ENCODE measurements at places on chromosomes 1 and 21.

DNA sequence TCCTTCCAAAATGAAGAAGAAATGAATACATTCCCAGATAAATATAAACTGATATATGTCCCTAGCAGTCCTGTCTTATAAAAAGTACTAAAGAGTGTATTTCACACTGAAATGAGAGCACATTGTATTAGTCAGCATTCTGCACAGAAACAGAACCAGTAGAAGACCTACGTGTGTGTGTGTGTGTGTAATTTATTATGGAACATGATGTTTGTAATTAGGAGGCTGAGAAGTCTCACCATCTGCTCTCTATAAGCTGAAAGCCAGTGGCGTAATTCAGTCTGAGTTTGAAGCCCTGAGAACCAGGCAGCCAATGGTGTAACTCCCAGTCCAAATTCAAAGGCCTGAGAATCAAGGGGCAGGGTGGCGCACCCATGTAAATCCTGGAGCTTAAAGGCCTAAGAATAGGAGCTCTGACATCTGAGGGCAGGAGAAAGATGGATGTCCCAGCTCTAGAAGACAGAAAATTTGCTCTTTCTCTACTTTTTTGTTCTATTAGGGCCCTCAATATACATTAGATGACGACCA, 146.5 kb upstream of the LYPLAL1 start:
- no peak for DNase-seq

- DNase-seq = no peak
Measured at GRCh38 chr1:30305519-30305918, 417.9 kb downstream of the MATN1 start.

GRCh38 chr21:15007716-15008296, 57.0 kb downstream of the NRIP1 start:
- no peak for DNase-seq

DNA sequence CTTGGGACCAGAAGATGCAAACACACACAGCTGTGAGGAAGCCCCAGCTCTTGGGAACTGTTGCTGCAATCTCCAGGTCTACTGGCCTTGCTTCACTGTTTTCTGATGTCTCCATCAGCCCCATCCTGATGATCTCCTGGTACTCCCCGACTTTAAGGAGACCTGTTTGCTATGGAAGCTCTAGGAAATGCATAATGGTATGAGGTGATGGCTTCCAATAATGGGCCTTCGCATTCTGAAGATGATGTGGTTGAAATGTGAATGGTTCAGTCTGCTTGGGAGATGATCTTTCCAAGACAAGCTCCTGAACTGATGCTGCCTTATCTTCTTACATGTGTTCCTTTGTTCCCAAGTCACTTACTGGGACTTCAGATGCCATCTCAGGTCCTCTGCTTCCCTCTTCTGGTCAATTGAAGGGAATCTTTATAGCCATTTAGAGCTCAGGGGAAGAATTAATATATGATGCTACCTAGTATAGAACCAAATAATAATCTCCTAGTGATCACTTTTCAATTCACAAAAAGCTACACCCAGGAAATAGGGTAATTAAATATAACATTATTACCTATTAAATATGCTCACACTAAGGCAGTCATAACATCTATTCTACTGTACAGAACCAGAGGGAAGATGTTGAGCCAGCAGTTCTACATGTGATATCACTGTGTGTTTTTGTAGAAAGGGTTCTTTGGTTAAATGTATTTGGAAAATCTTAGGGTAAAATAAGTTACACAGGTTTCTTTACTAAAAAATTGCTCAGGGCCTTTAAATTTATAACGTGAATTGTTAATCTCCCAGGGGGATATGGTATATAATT, 73.9 kb upstream of the VTCN1 start:
- no peak for DNase-seq

GRCh38 chr1:169012416-169012815, 94.1 kb upstream of the ATP1B1 start:
- DNase-seq = no peak

- no peak for DNase-seq
Measured at GRCh38 chr1:46569884-46570725, 18.7 kb upstream of the KNCN start.

DNA sequence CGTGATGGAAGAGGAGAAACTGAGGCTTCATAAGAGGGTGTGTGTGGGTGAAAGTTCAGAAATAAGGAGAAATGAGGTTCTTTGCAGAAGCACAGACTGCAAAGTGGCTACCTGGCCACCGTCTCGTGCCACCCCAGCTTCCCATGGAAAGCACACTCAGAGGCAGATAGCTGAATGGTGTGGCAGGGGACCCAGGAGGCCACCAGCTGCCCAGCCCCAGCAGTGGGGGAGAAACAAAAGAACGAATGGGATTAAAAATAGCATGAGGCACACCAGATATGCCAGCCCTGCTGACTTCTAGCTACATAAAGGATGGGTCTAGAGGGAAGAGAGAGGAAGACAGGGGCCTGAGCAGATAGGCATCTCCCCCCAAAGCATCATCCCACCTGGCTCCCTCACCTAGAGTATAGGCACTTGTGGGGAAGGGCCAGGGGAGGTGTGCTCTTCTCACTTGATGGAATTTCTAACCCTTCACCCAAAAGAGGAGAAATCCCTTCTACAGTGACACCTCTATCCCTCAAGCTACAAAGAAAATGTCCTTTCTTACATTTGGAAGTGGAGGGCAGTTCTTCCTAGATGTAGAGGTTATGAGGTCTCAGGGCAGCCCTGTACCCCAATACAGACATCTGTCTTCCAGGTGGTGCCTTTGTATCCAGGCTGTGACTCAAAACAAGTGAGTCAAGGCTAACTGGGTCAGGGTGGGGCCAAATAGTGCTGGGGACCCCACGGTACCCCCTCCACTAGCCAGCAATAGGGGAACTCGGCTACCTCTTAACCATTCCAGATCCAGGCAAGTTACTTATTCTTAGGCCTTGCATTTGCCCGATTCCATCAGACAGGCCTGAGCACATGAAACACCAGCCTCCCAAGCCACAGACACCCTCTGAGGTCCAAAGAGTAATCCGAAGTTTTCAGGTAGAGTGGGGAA, 3.5 kb downstream of the HDGF start:
- no peak for DNase-seq

- no peak for DNase-seq
Measured at GRCh38 chr1:65297706-65298105, 11.6 kb upstream of the DNAJC6 start.

DNA sequence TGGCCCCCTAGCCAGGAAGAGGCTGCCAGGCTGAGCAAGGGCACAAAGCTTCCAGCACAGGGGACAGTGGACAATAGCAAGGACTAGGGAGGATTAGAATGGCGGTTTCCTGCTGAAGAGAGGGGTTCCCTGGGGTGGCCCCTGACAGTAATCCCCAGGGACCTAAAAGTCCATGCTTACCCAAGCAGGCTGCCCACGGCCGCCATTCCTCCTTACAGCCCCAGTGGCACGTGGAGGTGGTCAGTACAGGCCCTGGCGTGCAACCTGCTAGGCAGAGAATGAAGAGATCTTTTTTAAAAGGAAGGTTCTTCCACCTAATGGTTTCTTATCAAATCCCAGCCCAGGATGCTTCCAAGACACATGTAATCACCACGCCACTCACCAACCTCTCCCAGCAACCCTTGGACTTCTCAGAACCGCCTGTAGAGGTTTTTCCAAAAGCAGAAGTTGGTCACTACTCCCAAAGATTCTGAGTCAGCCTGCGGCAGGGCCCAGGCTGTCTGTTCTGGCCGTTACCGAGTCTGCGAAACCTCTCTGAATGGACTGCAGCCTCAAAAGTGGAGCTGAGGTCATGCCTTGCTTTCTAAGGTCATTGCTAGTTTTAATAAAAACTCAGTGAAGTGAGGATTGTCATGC, 926 bp downstream of the MRPL55 start:
- DNase-seq = no peak

DNA sequence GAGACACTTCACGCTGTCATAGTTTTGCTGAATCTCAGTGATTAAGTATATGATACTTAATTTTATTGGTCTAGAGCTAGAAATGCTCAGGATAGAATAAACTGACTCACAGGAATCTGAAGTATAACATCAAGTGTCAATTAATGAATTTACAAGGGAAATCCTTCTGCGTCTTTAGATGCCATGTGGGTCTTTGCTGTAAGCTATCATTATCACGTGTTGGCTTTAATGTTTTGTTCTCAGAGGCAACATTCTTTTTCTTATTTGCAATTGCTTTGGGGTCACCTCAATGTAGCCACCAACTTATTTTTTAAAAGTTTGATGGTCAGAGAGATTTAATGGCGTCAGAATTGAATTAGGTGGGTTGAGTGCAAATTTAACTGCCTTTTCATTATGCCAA, 680.1 kb upstream of the PTBP2 start:
- no peak for DNase-seq

DNA sequence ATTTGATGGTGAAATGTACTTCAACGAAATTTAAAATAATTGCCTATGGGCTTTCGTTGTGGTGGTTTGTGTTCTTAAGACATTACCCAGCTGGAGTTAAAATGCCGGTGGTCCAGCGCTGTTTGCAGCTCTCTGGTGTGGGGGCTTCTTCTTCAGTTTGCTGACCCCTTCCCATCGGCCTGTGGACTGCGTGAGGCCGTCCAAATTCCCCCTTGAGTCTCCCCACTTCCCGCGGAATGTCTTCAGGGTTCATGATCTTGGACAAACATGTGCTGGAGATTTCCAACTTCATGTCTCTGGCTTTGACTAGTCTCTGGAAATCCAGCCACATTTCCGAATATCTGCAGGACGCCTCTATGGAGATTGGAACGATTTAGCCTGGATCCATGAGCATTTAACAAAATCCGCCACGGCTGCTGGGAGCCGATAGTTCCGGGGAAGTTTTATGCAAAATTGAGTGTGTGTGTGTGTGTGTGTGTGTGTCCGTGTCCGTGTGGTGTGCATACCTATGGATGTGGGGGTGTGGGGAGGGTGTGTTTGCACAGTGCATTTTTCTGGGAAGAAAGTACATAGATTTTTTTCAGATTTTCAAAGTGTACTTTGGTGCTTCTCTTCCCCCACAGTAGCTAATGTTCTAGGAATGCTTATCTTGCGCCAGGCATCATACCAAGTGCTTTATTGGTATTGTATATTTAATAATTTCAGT, 117.2 kb downstream of the PCP4 start:
- DNase-seq = no peak

DNA sequence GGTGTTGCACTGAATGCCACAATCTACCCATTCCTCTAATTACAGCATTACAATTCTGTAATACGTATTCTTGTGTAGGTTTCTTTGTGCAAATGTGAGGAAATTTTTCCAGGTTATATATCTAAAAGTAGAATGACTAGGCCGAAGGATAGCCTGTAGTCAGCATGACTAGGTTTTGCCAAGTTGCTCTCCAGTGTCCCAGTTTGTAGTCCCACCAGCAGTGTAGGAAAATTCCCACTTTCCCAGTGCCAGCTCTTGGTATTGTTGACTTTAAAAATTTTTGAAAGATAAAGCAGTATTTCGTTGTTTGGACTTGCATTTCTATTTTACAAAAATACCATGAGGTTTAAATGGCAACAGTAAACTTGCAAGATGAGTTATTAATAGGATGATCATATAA, 3.0 kb downstream of the PARK7 start:
- no peak for DNase-seq

DNA sequence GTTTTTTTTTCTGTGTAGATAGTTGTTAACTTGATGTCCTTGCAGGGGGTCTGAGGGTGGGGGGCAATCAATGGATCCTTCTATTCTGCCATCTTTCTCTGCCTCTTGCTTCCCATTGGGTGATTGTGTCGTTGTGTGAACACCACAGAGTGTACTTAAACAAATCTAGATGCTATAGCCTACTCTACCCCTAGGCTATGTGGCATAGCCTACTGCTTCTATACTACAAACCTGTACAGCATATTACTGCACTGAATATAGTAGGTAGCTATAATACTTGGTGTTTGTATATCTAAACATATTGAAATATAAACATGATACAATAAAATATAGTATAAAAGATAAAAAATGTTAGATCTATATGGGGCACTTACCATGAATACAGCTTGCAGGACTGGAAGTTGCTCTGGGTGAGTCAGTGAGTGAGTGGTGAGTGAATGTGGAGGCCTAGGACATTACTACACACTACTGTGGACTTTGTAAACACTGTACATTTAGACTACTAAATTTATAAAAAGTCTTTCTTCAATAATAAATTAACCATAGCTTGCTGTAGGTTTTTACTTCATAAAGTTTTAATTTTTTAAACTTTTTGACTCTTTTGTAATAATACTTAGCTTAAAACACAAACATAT, 105.4 kb downstream of the CENPF start:
- DNase-seq = no peak

GRCh38 chr1:206725109-206725963, 40.6 kb downstream of the MAPKAPK2 start:
- peak; percentile 73 for DNase-seq

- no peak for DNase-seq
Measured at GRCh38 chr1:208024406-208024805, 113.5 kb upstream of the CD34 start.

DNA sequence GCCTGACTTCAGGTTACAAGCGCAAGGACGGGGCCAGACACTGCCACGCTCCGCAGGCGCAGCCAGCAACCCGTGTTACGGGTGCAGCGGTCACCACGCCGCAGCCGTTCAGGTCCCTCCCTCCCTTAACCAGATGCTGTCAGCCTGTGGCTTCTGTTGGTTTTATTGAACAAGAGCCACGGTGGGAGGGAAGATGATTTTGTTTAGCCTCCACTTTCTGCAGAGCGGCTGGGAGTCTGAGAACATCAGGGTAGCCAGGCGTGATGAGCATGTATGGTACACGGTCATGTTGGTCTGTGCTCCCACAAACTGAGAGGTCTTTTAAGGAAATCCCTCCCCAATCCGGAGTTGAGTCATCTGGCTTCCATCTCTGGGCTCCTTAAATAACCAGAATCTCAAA, 18.5 kb upstream of the ADARB1 start:
- no peak for DNase-seq

DNA sequence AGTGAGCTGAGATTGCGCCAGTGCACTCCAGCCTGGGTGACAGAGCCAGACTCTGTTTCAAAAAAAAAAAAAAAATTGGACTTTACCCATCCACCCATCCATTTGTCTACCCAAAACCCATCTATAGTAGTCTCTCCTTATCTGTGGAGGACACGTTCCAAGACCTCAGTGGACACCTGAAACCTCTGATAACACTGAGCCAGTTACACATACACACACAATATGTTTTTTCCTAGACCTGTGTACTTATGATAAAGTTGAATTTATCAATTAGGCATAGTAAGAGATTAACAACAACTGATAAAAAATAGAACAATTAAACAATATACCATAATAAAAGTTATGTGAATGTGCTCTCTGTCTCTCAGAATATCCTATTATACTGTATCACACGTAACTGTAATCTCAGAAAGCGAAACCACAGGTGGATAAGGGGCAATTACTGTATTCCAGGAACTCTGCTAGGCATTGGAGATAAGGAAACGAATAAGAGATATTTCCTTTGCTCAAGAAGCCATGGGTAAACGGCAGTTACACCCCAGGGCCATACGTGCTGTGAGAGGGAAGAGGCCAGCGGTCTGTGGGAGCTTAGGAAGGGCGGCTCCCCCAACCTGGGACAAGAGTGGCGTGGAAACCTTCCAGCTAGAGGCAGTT, 84.2 kb upstream of the DISP3 start:
- no peak for DNase-seq

GRCh38 chr1:93993731-93994130, 84.5 kb upstream of the GCLM start:
- DNase-seq = no peak

- no peak for DNase-seq
Measured at GRCh38 chr1:183543619-183544204, 46.5 kb downstream of the NCF2 start.

Measured in stimulated activated CD4-positive, alpha-beta T cell treated with anti-CD3 and anti-CD28 coated beads, Interleukin-2, amount 100 ng/mL, for 24 hours (primary cell).